Dermis microvascular lymphatic vessel endothelial cell (primary cell): ENCODE measurements at places on chromosomes 7 and 10. TPM values are rescaled to one million over a fixed set of nuclear protein-coding genes. Genes with fewer than 3 reads are reported as not detected.

OR2A1 gene
- total RNA-seq = under 0.01 TPM in 2 replicates

CDC123 gene
- 158 and 193 TPM in 2 replicates for total RNA-seq

ARHGEF35 gene
- 0.13 TPM in 2 replicates for total RNA-seq

TAS2R40 gene
- total RNA-seq = not detected in 2 replicates

FAM241B gene
- total RNA-seq = 0.25 and 0.39 TPM in 2 replicates

C10orf105 gene
- under 0.01 TPM in 1 of 2 replicates, not detected in the other for total RNA-seq

AKR1D1 gene
- total RNA-seq = not detected in 2 replicates

NAPEPLD gene
- 2.8 and 3.4 TPM in 2 replicates for total RNA-seq

WNT8B gene
- total RNA-seq = under 0.01 TPM in 1 of 2 replicates, not detected in the other

ATP5F1C gene
- 246 and 265 TPM in 2 replicates for total RNA-seq

GOLGA7B gene
- total RNA-seq = under 0.01 and 0.13 TPM in 2 replicates

CPXM2 gene
- 0.25 and 0.26 TPM in 2 replicates for total RNA-seq

KCP gene
- total RNA-seq = not detected in 2 replicates

CNTNAP2 gene
- 0.25 and 2.8 TPM in 2 replicates for total RNA-seq

AGR3 gene
- not detected in 2 replicates for total RNA-seq

DOCK4 gene
- total RNA-seq = 59.7 and 63.8 TPM in 2 replicates

CCZ1 gene
- total RNA-seq = 70.9 and 99.0 TPM in 2 replicates

TMEM130 gene
- total RNA-seq = not detected in 2 replicates

ZDHHC16 gene
- 28.0 and 32.0 TPM in 2 replicates for total RNA-seq

CISD1 gene
- 20.3 and 26.0 TPM in 2 replicates for total RNA-seq

RPS24 gene
- total RNA-seq = 1,484 and 1,977 TPM in 2 replicates

TRIM50 gene
- total RNA-seq = not detected in 2 replicates

PDK4 gene
- total RNA-seq = 53.1 and 219 TPM in 2 replicates

MRLN gene
- total RNA-seq = not detected in 2 replicates

ZNF485 gene
- total RNA-seq = 0.51 and 0.76 TPM in 2 replicates

KLLN gene
- 0.13 and 0.26 TPM in 2 replicates for total RNA-seq

MYH16 gene
- under 0.01 and 0.13 TPM in 2 replicates for total RNA-seq

PODXL gene
- 194 and 210 TPM in 2 replicates for total RNA-seq

ATRNL1 gene
- 0.77 and 1.6 TPM in 2 replicates for total RNA-seq

PPP1R3A gene
- not detected in 2 replicates for total RNA-seq

IFIT1B gene
- total RNA-seq = not detected in 2 replicates

ZNF365 gene
- total RNA-seq = not detected in 2 replicates

GNAT3 gene
- not detected in 2 replicates for total RNA-seq

SPDYE2 gene
- total RNA-seq = not detected in 2 replicates

OR6V1 gene
- total RNA-seq = not detected in 2 replicates

TRIM74 gene
- 0.13 TPM in 1 of 2 replicates, not detected in the other for total RNA-seq

LIPF gene
- total RNA-seq = not detected in 2 replicates

C7orf57 gene
- total RNA-seq = under 0.01 TPM in 1 of 2 replicates, not detected in the other

FANK1 gene
- 1.0 TPM in 2 replicates for total RNA-seq

COPS6 gene
- total RNA-seq = 66.1 and 79.3 TPM in 2 replicates

FAM170B gene
- total RNA-seq = not detected in 2 replicates

STOX1 gene
- total RNA-seq = 0.13 and 0.38 TPM in 2 replicates

NXPH1 gene
- total RNA-seq = not detected in 2 replicates

GGCT gene
- 21.0 and 33.4 TPM in 2 replicates for total RNA-seq

PDAP1 gene
- total RNA-seq = 15.3 and 20.1 TPM in 2 replicates

SLC26A4 gene
- total RNA-seq = 10.4 and 18.2 TPM in 2 replicates

KBTBD2 gene
- 56.1 and 89.0 TPM in 2 replicates for total RNA-seq

TMEM178B gene
- total RNA-seq = under 0.01 TPM in 2 replicates

AKR1C4 gene
- 0.13 TPM in 1 of 2 replicates, not detected in the other for total RNA-seq

DKK1 gene
- 11.8 and 12.7 TPM in 2 replicates for total RNA-seq

ANKRD2 gene
- total RNA-seq = 0.13 and 0.26 TPM in 2 replicates

CALML5 gene
- total RNA-seq = not detected in 2 replicates

SKIDA1 gene
- 1.9 and 3.8 TPM in 2 replicates for total RNA-seq

PDZD7 gene
- total RNA-seq = 0.25 and 0.51 TPM in 2 replicates

CDK1 gene
- total RNA-seq = 25.3 and 41.8 TPM in 2 replicates

HYAL4 gene
- total RNA-seq = 0.39 and 1.0 TPM in 2 replicates
